ENCODE measurements at places on chromosomes 4 and X.

- DNase-seq, result no peak
Observed at GRCh38 chr4:95470622-95471021, 78.2 kb downstream of the UNC5C start.

DNA sequence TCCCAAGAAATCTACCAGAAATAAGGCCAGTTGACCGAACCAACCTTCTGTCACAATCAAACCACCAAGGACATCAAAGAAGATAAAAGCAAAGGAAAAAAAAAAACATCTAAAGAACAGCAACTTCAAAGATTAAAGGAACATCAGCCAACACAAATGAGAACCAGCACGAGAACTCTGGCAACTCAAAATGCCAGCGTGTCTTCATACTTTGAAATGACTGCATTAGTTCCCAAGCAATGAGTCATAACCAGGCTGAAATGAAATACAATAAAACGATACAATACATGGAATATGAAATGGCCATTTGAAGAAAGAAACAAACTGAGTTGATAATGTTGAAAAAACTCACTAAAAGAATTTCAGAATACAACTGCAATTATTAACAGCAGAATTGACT is 611.6 kb upstream of the GRIA3 start:
- DNase-seq, result no peak

DNA sequence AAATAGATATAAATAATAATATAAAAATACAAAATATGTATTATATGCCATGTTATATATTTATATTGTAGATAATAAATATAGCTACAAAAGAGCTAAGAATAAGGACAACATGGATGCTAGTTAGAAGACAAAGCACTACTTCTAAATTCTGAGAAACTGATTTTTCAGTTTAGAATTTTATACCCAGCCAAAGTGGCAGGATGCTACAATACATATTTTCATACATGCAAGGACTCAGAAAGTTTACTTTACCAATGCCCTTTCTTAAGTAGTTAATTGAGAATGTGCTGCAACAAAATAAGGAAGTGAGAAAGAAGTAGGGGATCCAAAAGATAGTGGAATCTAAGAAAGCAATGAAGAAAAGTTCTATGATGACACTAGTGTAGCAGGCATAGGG is 64.5 kb downstream of the PDE5A start:
- DNase-seq, result no peak

DNA sequence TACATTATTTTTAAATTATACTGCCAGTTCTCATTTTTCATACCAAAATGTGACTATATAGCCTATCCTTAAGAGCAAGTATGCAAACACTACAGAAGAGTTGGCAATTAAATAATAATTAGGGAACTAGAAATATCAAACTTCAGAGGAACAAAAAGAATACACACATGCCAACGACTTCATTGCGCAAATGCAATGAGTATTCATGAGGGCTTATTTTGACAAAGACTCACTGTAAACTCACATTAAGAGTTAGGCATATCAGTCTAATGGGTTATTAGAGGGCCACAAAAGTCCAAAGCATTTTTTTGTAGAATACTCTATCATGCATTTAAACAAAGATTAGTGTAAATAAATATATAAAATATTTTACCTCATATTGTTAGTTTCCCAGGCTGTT is 31.6 kb downstream of the SLC10A7 start:
- no peak for DNase-seq

GRCh38 chrX:70921709-70922352 is 9.1 kb downstream of the SLC7A3 start:
- no peak for DNase-seq

DNA sequence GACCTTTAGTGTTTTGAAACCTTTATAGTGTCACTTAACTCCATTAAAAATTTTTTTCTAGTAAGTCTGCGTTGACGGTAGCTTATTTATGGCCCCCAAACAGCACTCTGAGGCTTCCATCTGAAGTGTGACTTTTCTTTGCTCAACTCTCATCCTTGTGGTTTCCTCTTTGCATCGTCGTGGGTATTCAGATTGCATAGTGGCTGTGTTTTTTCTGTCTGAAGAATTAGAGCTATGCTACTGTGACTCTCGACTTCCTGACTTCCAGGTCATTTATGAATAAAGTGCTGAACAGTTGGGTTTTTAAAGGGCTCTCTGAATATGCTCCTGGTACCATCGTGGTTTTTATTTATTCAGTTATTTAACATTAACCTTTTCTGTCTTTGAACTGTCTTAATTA is 44.9 kb downstream of the JADE1 start:
- no peak for DNase-seq

DNA sequence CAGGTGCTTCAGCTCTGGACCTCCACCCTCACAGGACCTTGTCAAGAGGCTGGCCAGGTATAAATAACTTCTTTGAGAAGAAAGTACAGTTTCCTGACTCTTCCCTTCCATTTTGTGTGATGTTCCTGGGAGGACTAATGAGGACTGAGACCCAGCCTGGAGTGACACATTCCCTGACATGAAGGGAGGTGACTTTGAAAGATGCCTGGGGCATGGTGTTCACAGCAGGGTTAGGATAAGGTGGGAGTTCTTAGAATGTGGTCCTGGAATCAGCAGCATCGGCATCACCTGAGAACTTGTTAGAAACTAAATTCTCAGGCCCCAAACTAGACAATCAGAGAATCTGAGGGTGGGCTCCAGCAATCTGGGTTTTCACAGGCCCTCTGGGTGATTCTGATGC is 224.9 kb upstream of the BOD1L1 start:
- DNase-seq, result no peak

GRCh38 chr4:3407930-3408792 is 33.6 kb upstream of the HGFAC start:
- no peak for DNase-seq

DNA sequence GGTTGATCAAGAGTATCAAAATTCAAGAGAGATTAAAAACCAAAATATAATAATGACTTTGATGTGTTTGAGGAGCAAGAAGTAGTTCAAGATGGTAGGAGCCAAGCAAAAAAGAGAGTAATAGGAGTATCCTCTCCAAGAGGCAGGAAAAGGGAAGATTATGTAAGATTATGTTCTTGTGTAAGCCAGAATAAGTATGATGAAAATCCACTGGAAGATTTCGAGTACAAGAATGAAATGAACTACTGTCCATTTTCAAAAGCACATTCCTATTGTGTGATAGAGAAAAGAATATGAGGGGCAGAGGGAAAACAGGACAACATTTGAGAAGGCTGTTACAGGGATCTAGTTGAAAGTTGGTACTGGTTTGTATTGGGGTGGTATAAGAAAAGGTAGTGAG is 659.6 kb upstream of the INTU start:
- DNase-seq, result no peak

DNA sequence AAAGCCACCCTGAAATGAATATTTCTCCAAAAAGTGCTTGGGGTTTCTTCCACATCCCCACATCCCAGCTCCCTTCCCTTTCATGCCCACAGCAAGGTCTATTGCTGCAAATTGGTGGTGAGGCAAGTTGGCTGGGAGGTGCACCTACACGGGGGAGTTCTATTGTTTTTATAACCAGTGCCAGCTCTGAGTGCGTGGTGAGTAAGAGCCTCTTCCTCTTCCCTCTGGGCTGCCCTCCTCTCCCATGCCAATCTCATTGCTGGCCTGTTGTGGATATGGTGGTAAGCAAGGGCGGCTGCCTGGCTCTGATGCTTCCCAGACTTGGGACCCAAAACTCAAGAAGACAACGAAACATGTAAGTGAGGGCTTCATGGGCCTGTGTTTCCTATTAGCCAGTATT is 204.3 kb downstream of the SHROOM3 start:
- DNase-seq, result no peak

DNA sequence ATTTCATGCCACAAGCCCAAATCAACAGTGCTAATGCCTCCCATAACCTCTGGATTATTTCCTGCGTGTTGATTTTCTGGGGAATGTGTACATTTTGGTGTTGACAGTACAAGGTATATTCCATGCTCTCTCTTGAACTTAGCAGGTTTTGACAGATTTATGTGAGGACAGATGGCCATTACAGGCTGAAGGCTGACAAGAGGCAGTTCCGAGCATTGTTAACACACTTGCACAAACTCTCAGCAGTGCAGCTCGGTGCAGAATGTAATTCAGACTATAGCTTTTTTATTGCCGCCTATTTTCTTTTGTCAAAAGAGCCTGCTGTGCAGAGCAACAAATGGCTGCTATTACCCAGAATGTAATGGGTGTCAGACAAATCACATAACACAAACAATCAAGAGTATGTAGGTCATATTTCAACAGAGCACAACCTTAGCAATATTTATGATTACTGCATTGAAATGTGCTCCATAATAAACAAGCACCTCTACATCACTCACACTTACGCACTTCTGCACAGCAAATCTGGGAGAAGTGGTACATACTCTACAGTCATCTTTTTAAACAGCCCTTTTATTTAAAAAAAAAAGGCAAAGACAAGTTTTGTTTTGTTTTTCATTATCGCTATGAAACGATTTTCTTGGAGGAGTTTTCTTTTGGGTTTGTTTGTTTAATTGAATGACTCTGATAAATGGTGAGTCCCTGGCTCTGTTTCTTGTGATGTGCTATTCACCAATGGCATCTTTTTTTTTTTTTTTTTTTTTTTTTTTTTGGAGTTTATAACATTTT is 71.6 kb downstream of the PPARGC1A start:
- DNase-seq, result no peak

DNA sequence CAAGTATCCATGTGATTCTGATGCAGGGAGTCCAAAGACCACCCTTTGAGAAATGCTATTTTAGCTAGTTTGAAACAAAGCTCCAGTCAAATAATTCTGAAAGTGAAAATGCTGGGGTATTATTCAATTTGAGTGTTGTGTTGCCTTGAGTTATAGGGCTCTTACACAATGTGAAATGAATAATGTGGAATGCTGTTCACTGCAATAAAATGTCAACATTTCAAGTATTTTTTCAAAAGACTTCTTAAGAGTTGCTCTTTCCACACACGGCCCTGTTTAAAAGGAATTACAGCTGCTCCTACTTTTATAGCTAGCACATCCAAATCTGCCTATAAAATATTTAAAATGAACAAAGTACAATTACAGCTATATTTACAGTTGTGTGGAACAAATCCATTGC is 27.5 kb upstream of the PLS3 start:
- no peak for DNase-seq

GRCh38 chrX:46649421-46650260 is 76.1 kb downstream of the CHST7 start:
- DNase-seq, result no peak

GRCh38 chr4:185190306-185190856 is 13.4 kb downstream of the CFAP97 start:
- DNase-seq, result no peak

DNA sequence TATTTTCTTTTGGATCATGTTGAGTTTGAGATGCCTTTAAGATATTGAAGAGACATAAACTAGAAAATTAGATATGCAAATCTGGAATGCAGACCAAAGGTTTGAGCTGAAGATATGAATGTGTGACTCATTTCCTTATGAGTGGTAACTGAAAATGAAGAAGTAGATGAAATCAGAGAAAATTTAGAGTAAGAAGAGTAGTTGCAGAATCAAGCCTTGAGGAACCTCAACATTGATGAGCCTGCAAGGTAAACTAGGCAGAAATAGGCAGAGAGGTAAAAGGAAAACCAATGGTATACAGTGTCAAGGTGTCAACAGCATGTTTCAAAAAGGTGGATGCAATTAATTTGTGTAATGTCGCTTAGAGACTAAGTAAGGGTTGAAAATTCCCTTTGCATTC is 142.8 kb downstream of the MOSPD2 start:
- no peak for DNase-seq

DNA sequence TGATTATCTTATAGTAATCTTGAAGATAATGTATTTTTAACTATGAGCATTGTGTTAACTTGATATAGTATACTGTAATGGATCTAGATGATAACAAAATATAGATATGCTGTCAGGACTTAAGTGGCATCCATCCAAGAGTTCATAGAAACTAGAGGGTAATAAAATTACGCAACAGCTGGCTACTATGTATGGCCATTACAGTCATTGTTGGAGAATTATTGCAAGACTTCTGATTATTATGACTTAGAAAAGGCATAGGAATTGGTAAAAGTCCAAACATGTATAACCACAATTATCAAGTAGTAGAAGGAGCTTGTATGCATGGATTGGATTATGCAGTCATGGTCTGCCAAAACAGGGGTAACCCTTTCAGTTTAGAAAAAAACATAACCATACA is 9.5 kb downstream of the OGT start:
- DNase-seq, result no peak

- DNase-seq, result no peak
Observed at GRCh38 chrX:108198420-108198819, 106.8 kb downstream of the ATG4A start.

DNA sequence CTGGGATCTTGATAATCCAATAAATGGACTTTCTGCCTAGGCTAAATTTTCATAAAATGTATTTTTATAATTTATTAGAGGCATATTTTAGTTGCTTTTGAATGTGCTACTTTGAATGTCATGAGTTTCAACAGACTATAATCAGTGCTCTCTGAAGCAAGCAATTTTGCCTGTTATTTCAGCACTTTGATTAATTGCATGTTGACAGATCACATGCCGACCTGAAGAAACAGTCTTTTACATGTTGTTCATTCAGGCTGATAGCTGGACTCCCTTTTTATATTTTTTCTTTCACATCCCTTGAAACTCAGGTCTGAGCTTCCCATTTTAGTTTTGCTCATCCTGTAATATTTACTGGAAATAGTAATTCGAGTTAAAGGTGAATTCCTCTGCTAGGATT is 341.0 kb downstream of the NAP1L3 start:
- DNase-seq, result no peak

DNA sequence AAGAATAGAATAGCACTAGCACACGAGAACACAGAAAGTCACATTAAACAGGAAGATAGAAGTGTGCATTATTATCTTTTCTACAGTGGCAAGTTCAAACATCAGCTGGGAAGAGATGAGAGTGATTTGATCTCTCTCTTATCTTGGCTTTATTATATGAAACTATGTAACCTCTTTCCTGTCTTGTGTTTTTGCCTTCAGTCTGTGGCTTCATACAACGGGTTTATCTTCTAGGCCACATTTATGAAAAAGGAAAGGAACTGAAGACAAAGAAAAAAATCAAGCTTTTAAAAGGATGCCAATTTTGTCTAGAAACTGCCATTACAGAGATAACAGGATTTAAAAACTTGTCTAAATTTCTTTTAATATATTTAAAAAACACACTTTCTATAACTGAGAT is 983.6 kb downstream of the RPA4 start:
- DNase-seq, result no peak

DNA sequence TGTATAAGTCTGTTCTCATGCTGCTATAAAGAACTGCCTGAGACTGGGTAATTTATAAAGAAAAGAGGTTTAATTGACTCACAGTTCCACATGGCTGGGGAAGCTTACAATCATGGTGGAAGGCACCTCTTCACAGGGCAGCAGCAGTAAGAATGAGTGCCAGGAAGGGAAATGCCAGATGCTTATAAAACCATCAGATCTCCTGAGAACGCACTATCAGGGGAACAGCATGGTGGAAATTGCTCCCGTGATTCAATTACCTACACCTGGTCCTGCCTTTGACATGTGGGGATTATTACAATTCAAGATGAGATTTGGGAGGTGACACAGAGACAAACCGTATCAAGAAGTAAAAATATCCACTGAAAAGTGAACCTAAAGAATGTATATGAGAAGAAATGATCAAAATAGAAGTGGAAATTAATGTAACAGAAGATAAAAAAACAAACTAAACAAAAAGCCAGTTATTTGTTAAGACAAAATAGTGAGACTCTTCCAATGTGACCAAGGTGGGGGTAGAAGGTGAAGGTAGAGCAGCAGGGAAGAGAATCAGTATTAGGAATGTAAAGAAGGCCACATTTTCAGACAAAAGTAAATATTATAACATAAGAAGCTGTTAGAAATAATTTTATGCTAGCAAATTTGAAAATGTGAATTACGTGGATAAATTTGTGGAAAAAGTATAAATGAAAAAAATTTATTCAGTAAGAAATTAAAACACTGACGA is 372.9 kb downstream of the NKX6-1 start:
- no peak for DNase-seq

All from effector memory CD4-positive, alpha-beta T cell (primary cell).